ENCODE measurements at places on chromosomes 7 and 10.
A peak's percentile ranks its signal among the peaks of the same experiment; 100 is the strongest.

DNA sequence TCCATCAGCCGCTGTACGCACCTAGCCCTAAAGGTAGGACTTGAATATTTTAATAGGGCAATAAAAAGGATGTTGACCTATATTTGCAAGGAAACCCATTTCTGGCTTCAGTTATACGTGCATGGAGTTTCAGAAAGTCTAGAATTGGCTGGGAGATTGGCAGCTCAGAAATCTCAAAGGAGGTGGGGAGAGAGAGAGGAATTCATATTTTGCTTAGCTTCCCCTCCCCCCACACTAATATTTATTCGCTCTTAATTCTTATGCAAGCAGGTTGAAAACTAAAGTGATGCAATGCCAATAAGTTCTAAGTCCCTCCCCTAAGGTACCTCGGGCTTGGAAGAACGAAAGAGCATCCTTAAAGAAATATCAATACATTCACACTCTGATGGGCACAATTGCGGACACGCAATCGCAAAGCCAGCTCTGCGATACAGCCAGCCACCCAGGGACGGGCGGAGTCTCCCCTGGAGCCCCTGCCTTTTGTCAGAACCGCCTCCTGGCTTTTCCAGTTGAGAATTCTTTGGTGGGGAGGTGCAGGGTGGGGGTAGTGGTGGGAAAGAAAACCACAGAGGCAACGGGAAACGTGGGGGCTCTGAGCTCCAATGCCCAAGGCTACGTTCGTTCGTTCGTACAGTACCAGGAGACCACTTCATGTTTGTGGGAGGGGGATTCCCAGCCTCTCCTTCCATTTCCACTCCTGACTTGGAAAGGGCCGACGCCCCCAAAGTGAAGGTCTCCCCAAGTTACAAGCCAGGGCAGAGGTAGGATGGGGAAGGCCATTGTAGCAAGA, 1.3 kb downstream of the SHH start:
- no peak for DNase-seq

DNA sequence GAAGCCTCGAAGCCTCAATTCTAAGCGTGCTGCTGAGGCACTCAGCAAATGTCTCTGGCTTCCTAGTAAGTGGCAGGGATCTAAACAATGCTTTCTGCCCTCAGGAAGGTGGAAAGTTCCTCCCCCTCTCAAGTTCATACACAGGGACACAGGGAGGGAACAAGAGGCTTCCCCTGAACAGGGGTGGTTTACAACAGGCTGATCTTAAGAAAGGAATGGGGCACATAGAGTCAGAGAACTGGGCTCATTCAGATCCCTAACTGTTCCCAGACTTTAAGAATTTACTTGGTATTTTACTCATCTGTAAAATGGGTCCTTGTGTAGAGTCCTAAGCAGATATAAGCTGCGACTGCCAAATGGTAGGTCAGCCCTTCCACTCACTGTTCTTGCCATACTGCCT, 2.5 kb downstream of the TNS3 start:
- no peak for DNase-seq

- no peak for DNase-seq
Measured at GRCh38 chr7:156147756-156148504, 335.7 kb upstream of the SHH start.

GRCh38 chr10:22712956-22713852, 1.2 kb downstream of the PIP4K2A start:
- DNase-seq: peak; percentile 24

- no peak for DNase-seq
Measured at GRCh38 chr10:95236068-95236903, 42.2 kb downstream of the ACSM6 start.

GRCh38 chr7:55095672-55096071, 76.9 kb downstream of the EGFR start:
- no peak for DNase-seq

DNA sequence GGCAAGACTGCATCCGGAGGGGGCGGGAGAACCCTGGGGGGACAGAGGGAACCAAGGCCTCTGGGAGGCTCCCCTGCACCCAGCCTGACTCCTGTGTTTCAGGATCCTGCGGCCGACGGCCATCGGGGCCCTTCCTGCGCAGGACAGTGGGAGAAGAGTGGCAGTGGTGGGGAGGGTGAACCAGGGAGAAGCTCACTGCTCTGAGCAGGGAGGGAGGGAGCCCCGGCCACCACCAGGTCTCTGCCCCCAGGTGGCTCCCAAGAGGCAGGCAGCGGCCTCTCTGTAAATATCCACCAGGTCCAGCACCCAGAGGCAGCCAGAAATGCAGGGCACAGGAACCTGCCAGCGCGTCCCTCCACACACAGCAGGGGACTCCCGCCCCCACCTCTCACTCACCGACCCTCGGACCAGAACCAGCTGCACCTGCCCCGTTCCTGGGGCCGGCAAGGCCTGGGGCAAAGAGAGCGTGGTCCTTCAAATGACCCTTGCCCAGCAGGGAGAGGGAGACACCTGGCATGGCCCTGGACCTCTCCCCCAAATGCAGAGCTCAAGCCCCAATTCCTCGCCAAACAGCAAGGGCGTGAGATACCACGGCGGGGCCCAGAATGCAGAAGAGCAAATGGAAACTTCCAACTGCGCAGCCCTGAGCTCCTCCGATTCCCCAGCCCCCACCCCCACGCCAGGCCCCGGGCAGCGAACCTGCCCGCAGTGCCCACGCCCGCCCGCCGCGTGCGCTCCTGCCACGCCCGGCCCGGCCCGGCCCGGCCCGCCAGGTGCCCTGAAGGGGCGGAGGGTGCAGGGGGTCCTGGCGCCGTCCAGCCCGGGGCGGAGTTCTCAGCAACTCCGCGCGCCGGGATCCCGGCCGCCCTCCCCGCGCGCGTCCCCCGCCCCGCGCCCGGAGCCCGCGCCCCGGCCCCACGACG, 805 bp downstream of the RASGEF1A start:
- no peak for DNase-seq

DNA sequence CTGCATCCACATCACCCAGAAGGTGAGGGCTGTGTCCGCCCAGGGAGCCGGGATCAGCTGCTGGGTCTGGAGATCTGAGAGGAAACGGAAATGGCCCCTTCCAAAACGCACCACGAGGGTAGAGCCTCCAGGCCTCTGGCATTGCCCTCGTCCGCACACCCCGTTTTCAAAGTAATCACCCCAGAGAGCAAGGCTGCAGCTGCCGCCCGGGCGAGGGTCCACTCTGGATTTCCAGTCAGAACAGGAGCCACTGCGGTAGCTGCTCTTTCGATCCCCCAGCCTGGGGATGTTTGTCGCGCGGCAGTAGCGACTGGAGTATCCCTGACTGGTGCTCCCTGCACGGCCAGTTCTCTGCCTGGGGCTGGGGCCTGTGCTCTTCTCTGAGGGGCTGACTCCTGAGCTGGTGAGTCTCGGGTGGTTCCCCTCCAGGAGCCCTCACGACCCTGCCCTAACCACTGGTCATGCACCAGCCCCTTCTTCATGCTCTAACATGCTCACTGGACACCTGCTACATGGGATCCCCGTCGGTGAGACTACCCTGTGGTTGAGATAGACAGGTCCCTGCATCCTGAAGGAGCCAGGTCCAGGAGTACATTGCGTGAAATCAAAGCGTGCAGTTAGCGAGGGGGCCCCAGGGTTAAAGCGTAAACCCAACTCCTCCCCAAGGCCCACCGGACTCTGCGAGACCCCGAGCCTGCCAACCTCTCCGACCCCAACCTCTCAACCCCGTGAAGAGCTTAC, 99.2 kb downstream of the FOXL3 start:
- DNase-seq: no peak

DNA sequence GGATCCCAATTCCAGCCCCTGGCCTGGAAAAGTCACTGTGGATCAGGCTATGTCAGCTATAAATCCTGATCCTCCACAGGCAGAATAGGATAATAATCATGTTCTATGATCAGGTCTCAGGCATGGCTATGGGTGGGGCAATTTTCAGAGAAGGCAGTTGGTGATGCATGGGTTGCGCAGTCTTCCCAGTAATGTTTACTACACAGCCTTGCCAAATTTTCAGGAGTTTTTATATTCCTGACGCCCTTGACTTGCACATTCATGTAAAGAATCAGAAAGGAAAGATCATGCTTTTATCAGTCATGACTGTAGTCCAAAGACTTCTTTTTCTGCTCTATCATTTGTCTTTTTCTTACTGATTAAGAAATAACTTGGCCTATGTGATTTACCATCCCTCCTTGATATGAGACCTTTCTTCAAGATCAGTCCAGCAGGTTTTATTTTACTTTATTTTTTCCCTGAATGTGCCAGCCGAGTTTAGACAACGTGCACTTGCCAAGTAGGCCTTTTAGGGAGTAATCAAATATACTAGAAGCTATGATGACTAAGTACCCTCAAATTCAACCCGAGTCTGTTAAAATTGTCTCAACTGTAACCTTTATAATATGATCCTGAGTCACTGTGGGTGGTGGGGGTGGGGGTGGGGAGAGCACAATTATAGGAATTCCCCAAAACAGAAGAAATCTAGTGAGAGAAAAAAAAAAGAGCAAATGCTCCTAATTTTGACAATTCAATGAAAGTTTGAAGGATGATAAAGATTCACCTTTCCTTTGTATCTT, 31.9 kb downstream of the ARL4A start:
- no peak for DNase-seq

DNA sequence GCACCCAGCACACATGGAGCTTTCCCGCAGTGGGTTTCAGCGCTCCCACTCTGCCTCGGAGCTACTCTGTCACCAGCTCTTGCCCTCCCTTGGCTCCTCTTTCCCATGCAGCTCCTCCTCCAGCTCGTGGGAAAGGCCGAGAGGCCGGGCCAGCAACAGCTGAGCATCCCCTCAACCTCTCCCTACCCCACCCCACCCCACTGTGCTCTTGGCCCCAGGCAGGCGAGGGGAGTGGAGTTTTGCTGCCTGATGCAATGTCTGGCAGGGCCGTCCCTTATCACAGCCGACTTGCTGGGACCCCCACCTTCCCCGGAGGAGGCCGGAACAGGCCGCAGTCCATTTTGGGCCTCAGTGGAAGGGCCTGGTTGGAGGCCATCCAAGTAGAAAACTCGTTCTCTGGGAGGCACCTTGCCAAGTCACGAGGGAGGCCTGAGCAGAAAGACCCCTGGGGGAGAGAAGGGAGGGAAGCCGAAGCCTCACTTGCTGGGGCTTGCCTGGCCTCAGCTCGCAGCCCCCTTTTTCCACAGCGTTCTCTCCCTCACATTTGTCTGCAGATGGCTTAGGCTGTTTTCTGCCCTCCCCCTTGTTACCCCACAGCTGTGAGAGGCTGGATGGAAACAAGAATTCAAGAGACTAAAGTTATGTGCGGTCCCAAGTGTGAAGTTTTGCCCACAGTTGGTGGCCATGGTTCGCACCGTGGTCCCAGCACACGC, 35.3 kb downstream of the CHST3 start:
- no peak for DNase-seq

GRCh38 chr10:89591111-89591795, 53.8 kb downstream of the PANK1 start:
- DNase-seq: no peak

DNA sequence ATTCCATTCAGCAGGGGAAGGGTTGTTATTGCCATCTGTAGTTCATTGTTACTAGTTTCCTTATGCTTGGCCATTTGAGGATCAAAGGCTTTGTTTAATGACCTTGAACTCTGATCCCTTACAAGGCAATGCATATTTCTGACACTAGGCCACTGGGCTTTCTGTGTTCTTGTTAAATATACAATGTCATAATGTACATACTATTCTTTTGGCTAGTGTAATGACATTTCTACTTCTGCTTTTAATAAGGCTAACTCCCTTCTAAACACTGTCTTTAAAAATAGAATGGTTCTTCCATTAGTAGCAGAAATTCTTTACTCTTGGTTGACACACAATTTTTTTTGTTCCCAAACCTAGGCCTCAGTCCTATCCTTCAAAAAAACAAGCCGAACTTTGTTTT, 86.6 kb downstream of the BBS9 start:
- DNase-seq: no peak

DNA sequence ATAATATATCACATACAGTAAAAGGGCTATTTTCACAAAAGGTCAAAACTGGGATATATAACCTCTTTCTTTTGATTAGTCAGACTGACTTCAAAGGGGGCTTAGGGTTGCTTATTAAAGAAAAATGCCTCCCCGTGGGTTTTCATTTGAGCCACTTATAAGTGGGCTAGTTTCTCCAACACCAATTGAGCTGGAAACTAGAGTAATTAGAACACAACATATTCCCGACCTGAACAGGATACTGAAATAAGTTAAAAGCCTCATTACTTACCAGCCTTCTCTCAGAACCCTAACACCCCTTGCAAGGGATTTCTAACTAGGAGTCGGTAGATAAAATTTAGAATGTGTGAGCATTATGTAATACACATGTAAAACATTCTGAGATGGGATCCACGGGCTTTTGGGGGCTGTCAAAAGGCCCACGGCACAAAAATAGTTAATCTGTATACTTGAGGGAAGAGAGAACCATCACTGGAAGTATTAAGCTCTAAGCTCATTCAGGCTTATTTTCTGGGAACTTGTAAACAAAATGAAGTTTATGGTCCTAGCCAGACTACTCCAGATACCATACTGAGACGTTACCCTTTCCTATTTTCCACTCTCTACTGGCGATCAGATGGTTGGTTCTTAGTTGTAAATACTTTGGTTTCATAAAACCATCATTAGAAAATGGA, 29.3 kb upstream of the KMT2E start:
- no peak for DNase-seq
